ENCODE measurements at places on chromosomes 7 and 10. TPM values are rescaled to one million over a fixed set of nuclear protein-coding genes. Genes with fewer than 3 reads are reported as not detected.

NPTX2 gene
- 4.2 TPM for total RNA-seq

KMT2C gene
- 74.8 TPM for total RNA-seq

TRPV5 gene
- total RNA-seq, result not detected

TRIM73 gene
- total RNA-seq, result 1.9 TPM

GDF2 gene
- not detected for total RNA-seq

ARID5B gene
- 74.2 TPM for total RNA-seq

STEAP4 gene
- 9.9 TPM for total RNA-seq

SLC18A3 gene
- not detected for total RNA-seq

FAM25C gene
- total RNA-seq, result 69.4 TPM

CDC14C gene
- total RNA-seq, result not detected

TET1 gene
- total RNA-seq, result 3.8 TPM

LAMB4 gene
- 164 TPM for total RNA-seq

BAIAP2L1 gene
- 21.7 TPM for total RNA-seq

SPDYE17 gene
- not detected for total RNA-seq

PAX4 gene
- not detected for total RNA-seq

CRPPA gene
- 2.3 TPM for total RNA-seq

COL13A1 gene
- total RNA-seq, result 1.3 TPM

- no peak for DNase-seq
Measured at GRCh38 chr7:92798517-92799249, 37.7 kb downstream of the CDK6 start.

- DNase-seq, result no peak
Measured at GRCh38 chr7:101235050-101235449, 2.6 kb downstream of the CLDN15 start.

- DNase-seq, result no peak
Measured at GRCh38 chr10:127175357-127176110, 20.9 kb downstream of the INSYN2A start.

DNA sequence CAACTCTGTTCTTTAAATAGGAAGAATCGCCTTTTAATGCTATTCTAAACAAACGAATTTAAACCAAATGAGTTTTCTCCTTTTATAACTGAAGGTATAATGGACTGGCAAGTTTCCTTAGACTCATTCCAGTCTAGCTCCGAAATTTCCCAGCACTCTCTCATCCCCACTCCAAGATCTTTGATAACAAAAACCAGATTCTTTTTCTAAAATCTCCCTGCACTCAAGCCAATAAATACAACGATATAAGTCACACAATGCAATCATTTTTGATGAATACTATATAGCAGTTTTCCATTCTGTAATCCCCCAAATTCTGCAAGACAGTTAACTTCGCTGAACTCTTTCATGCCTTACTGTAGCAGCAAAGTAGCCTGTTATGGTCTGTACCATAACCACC lies 1.9 kb downstream of the OGA start:
- no peak for DNase-seq

DNA sequence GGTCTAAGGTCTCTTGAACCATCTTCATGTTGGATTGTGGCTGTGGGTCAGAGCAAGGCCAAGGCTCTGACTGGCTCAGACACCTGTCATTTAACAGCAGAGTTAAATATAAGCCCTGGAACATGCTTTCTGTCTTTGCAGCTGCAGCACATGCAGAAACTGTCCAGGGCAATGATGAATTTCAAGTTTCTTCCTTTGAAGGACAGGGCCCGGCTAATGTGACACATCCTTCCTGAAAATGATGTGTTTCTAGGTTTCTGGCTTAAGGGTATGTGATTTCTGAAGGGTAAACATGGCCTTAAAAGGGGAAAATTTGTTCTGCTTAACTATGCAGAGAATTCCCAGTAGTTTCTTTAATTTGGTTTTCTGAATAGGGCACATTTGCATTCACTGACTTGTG lies 34.0 kb upstream of the SLC35B4 start:
- no peak for DNase-seq

GRCh38 chr7:25907214-25907613 lies 244.8 kb upstream of the NFE2L3 start:
- DNase-seq, result no peak

DNA sequence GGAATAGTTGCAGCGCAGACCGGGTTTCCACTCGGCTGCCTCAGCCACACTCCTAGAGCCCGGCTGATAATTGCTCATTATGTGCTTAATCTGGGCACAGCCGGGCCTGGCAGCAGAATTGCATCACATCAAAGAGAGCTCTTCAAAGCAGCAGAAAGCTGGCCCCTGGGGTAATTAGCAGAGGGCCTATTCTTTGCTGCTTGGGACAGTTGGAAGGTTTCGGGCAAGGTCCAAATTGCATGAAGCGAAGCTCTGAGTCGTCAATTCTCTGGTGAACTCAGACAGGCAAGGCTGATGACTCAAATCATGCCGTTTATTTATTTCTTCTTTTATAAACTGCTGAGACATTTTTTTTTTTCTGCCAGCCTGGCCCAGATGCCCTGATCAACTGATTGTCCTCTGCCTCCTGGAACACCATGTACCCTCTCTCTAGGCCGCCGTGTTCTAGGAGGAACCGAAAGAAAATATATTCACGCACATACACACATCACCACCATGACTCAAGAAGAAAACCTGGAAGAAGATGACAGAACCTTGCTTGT lies 242.2 kb downstream of the RAB11FIP2 start:
- DNase-seq, result peak; percentile 15

GRCh38 chr10:113945687-113946085 lies 91.2 kb downstream of the NHLRC2 start:
- DNase-seq, result no peak

DNA sequence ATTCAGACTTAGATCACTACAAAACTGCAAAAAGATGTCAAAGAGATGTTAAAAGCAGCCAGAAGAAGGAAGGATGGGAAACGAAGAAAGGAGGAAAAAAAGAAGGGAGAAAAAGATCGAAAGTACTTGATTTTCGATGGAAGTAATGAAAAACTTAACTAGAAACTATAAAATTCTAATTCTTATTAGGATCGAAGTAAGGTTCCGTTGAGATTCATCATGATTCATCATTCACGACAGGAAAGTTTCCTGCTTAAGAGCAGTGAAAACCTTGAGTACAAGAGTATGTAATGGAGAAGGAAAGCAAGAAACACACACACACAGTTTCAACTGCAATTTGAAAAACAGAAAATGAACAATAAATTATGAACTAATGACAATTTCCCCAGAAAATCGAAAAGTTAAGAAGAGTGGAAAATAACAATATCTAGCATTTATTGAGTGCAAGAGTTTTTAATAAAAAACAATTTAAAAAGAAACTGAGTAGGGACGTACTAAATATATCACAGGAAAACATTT lies 1.1 kb upstream of the ING3 start:
- no peak for DNase-seq

- DNase-seq, result no peak
Measured at GRCh38 chr10:113882240-113882639, 27.8 kb downstream of the NHLRC2 start.

- no peak for DNase-seq
Measured at GRCh38 chr7:73896454-73896853, 35.5 kb downstream of the TMEM270 start.

DNA sequence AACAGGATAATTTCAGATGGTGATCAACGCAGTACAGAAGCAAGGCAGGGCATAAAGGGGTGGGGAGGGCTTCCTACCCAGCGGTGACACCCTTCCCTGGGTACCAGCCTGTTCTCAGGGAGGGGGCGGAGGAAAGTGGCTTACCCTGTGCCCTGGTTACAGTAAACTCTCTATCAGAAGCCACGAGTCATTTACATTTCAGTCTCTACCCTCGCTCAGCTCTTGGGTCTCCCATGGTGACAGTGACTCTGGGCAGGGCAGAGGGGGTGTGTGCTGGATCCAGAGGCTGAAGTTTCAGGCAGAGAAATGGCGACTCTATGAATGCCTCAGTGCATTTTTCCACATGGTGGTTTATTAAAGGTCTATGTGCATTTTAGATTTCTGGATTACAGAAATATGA lies 107.0 kb downstream of the ADARB2 start:
- DNase-seq, result no peak

- no peak for DNase-seq
Measured at GRCh38 chr10:20870834-20871233, 26.3 kb downstream of the NEBL start.

DNA sequence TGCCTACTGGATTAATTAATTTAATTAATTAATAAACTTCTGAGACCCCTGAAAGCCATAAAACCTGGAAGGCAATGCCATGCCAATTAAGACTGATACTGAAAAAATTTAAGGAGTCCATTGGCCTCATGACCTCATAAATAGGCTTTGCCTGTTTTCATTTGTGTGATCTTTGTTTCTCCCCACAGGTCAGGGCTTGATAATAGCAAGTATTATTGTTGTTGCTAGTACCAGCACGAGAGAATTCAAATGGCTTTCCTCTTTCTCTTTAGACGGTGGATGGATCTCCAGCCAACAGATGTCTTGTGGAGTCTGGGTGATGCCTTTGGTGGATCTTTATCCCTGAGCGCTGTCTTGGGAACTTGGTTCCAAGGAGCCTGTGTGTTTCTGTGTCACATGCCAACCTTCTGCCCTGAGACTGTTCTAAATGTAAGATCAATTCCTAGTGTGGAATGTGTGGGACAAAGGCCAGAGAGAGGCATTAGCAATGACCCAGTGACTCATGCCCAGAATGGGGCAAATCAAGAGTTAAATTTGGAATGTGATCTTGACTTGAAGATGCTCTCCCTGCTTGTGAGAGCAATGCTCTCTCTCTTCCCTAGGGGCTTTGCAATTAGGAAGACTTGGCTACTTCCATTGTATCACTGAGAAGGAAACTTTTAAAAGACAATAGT lies 17.7 kb downstream of the ACSM6 start:
- DNase-seq, result no peak

DNA sequence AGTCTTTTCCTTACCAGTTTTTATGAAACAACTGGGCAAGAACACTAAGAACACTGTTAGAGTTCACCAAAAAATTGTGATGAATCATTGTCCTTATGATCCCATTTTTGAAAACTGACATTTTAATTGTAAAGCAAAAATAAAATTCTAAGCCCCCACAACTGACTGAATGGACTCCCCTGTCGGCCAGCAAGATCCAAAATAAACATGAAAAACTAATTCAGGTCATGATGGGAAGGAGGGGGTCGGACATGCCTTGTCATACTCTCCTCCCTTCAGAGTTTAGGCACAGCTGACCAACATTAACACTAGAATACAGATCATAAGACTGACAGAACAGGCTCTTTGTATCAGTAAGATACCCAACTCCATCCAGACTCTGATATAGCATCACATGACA lies 2.0 kb upstream of the RBAK start:
- DNase-seq, result no peak

DNA sequence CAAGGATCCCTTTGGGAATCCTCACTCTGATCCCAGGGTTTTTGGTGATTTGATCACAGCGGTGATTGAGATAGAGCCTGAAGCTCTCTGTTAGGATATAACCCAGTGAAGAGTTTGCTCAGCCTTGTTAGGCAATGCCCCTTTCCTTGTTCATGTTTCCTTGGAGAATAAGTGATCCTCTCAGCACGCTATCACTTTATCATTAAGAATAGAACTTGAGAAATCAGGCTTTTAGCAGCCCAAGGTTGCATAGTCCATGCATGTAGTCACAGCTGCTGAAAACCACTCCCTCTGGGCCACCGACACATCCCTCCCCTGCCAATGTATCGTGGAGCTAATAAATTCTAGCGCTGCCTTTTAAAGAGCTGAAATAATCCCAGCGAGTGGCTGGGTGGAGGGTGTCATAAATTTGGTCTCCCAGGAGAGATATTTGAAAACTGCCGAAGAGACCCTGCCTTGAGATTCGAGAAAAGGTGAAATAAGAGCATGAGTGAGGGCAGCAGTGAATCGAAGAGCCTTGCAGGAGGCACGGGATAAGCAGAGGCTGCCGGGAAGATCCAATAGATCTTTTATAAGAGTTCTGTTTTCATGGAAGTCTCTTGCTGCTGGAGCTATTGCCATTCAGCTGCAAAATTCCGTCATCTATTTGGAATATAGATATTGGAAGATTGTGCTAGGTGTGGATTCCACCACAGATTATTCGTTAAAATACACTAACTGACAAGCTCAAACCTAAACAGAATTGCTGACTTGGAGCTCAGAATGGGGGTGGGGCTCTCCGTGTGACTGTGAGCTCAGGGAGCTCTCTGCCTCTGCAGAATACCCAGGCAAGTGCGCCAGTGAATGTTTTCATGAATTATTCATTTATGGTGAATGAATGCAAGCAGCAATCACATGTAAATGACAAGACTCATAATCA lies 249.8 kb downstream of the TRIL start:
- no peak for DNase-seq

- no peak for DNase-seq
Measured at GRCh38 chr10:6269953-6270867, 67.5 kb downstream of the PFKFB3 start.

GRCh38 chr7:36391436-36392198 lies 2.0 kb downstream of the ANLN start:
- no peak for DNase-seq

GRCh38 chr10:133328358-133329343 lies 8.0 kb downstream of the CALY start:
- DNase-seq, result no peak

GRCh38 chr10:12208460-12208859 lies 12.5 kb downstream of the CDC123 start:
- no peak for DNase-seq

DNA sequence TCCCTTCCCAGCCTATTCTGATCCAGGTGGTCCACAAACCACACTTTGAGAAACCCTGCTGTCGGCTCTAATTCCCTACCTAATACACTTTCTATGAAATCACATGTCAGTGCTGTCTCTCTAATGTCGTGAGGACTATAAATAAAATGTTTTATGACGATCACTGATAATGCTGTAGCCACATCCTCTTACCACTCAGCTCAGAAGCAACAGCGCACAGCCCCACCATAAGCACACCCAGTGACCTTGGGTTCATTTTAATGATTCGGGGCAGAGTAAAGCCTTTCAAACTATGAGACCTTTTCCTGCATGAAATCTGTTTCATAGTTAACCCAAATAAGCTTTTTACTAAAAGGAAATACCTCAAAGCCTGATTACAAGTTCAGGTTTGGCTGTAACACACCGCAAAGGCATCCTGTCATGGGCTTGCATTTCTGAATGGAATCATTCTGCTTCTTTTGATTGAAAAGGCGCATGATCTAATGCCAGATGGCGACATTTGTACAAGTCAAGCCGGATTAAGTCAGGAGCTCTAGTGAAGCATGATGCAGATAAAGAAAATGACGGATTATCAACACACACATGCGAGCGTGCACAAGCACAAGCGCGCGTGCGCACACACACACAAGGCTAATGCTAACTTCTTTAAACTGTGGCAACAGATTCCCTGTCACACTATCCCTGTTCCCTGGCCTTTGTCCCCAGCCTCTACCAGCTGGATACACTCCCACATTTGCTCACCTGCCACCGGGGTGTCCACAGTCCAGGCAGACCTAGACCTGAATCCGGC lies 180.5 kb upstream of the PDE1C start:
- no peak for DNase-seq

- DNase-seq, result no peak
Measured at GRCh38 chr7:127974446-127975035, 56.7 kb downstream of the LRRC4 start.

All from lower leg skin (tissue), 4 donors.